CD4-positive, CD25-positive, alpha-beta regulatory T cell (primary cell): ENCODE measurements at places on chromosomes 6 and 20.

DNA sequence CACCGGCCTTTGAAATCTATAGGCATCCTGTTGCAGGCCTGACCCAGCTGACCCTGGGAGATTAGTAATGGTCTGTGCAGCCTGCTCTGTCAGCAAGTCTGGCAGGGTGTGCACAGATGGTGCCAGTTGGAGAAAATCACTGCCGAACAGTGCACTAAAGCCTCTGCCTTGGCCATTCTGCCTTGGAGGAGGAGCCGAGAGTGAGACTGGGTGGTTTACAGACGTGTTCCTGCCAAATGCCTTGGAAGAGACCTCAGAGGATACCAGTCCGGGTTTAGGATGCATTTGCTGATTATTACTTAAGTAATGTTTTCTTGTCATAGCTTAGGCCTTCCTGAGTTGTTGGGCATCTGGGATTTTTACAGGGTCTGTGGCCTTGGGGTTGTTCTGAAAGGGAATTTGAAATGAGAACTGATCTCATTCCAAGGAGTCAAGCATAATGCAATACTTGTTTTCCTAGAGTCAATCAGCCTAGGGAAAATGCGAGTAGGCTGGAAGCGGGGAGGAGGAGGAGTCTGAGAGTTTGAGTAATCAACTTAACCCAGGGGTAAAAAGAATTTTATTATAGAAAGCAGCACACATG is 292.1 kb downstream of the SOX4 start:
- DNase-seq, result no peak

DNA sequence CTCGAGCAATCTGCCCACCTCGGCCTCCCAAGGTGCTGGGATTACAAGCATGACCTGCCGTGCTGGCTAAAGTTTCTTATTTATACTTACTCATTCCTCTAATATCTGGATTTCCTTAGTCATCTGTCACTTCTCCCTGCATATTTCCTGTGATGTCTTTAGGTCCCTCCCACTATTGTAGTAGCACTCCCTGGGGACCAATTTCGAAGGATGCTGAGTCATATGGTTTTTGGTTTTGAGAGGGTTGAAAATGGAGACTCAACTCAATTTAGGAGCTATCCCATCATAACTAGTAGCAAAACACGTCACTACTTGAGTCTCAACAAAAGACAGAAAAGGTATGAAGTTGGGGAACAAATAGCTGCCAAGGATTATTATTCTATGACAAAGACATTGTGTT is 20.2 kb downstream of the MCUR1 start:
- DNase-seq, result no peak

DNA sequence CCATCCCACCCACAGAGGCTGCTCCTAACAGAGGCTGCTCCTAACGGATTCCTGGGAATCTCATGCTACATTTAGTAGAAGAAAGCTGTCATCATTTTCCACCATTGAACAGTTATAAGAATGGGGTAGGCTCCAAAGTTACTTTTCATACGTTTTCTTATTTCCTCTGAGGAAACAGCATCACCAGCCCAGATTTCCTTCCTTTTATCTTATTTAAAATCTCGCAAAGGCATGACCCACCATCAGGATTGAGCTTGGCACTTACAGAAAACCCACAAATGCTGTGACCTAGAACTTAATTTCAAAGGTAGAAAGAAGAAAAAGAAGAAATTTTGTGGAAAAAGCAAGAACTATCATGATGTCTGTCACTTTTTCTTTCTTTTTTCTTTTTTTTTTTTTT is 168.0 kb downstream of the LY86 start:
- no peak for DNase-seq

DNA sequence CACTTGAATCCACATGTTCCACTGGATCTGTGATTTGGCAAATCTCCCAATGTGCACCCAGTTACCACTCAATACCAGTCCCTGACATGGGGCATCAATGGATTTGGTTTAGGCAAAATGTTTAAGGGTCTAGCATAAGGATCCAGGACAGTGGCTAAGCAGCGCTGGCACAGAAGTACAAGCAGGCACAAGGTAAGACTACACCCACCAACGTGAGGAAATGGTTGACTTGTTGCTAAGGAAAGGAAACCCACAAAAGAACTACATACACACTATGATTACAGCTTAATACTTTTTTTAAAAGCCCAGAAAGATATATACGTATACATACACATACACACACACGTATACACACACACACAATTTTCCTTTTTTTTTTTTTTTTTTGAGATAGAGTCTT is 79.0 kb downstream of the DNAAF9 start:
- DNase-seq, result no peak

DNA sequence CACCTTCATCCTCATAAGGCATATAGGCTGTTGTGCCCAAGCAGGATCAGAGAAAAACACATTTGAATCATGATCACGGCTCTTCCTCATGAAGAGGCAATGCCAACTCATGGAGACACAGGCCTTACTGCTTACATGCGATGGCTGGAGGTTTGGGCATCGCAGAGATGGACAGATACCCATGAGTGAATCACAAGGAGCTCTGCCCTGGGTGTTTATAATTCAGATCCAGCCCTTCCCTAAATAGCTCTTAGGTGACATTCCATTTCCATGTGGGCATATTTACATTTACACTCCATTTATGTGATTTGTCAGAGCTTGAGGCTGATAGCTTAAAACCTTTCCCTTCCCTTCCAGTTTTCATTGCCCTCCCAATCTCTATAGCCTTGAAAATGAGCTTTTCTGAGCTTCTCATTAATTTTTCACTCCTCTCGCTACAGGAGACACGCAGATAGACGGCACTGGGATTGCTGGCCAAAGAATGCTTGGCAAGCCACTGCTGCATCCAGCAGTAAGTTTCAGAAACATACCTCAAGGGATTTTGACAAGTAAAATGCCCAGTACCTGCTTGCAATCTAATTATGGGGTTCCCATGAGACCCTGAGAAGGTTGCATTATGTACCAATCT is 249.1 kb downstream of the TBC1D7 start:
- DNase-seq, result no peak

GRCh38 chr6:29680904-29681303 is at the start of gene ZFP57:
Gene ZFP57, minus strand, starts transcription at chr6:29681152. Its CDS starts 4,149 bp downstream, at chr6:29677003.
- no peak for DNase-seq

GRCh38 chr6:10559522-10560152 is 38.5 kb downstream of the GCNT2 start:
- DNase-seq, result no peak

DNA sequence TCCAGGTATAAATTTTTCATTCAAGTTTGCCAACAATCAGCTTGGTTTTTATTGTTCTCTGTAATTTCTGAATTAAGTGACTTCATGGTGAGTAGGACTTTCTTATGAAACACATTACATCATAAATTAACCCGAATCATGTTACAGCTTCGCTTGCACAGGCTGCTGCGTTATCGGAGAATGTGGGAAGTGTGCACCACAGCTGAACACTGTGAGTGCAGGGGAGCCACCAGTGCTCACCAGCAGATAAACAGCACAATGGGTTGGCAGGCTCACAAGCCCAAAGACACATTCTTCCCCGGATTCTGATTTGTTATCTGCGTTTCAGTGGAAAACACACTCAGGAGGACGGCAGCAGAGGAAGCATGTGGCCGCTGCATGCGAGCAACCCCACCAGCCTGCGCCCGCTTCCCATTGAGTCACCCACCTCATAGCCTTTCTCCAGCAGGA is 121.1 kb downstream of the GMDS start:
- no peak for DNase-seq

GRCh38 chr20:32433311-32434021 is 75.3 kb downstream of the ASXL1 start:
- no peak for DNase-seq

- peak; percentile 49 for DNase-seq
Observed at GRCh38 chr20:5557123-5557522, 193.1 kb upstream of the SHLD1 start.

DNA sequence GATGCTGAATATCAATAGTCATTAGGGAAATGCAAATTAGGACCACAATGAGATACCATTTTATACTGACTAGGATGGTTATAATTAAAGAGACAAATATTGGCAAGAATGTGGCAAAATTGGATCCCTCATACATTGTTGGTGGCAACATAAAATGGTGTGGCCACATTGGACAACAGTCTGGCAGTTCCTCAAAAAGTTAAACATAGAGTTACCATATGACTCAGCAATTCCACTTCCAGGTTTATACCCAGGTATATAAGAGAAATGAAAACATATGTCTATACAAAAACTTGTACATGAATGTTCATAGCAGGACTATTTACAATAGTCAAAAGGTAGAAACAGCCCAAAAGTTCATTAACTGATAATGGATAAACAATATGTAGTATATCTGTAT is 2.0 kb upstream of the CRIP3 start:
- no peak for DNase-seq

GRCh38 chr20:48933017-48933766 is 11.7 kb downstream of the ARFGEF2 start:
- DNase-seq, result no peak

DNA sequence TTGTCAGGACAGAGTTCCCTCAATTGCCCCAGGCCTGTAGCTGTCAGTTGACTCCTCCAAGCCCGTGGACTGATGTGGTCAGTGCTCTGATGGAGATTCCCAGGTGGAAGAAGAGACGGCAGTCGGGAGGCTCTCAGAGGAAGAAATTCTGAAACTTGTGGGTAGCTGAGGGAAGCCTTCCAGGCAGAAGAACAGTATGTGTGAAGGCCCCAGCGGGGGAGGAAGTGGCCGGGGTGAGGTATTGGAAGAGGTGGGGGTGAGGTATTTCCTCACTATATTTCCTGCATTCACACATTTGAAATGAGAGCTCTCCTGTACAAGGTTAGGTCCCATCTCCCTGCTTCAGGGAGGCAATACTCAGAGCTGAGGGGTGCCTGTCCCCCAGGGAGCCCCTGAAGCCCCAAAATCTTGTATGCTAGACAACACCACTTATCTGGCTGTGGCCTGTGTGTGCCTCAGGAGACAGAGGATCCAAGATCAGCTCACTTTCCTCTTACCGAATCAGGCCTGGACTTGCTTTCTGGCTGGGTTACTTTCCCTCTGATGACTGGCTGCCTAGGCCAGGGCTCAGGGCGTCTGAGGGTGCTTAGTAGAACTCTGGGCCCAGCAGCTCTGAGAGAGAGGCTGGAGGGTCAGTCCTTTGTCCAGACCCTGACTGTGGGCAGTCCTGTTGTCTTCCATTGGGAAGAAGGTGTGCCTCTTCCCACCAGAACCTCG is 49.3 kb upstream of the MYL9 start:
- DNase-seq, result no peak

- DNase-seq, result no peak
Observed at GRCh38 chr20:6863798-6864201, 96.3 kb downstream of the BMP2 start.

- DNase-seq, result no peak
Observed at GRCh38 chr6:169604076-169604475, 97.8 kb downstream of the WDR27 start.
